Karpas-422 (cell line): ENCODE measurements at places on chromosomes 12 and 14. TPM values are rescaled to one million over a fixed set of nuclear protein-coding genes. Genes with fewer than 3 reads are reported as not detected.

DNA sequence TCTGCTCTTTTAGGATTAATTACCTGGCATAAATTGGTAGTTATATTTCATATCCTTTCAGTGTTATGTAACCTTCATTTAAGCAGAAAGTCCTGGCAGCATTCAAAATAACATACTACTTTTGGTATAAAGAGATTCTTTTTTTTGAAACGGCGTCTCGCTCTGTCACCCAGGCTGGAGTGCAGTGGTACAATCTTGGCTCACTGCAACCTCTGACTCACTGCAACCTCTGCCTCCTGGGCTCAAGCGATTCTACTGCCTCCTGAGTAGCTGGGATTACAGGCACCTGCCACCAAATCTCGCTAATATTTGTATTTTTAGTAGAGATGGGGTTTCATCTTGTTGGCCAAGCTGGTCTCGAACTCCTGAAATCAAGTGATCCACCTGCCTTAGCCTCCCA is 9.2 kb downstream of the KTN1 start:
- H3K27ac ChIP-seq: no peak overlapping the region
- no peak overlapping the region for H3K4me3 ChIP-seq
- H3K4me1 ChIP-seq: peaks cover 60% of the 10 kb centered on the region
- H3K36me3 ChIP-seq: peaks cover 13% of the 10 kb centered on the region; the same call in 1 of the 2 replicates

DNA sequence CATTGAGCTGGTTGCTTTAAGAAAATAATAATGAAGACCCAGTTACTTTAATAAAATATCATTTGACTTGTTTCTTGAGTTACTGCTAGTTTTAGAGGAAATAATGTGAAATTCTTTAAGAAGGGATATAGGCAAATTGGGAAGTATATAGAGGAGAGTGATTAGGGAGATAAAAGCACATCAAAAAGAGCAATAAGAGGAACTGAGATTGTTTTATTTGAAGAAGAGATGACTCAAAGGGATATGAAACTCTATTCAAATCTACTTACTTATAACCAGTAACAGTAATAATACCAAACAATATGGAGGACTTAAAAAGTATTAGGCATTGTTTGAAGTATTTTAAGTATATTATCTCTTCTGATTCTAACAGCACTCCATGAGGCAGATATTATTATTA is 37.1 kb downstream of the LRRK2 start:
- no peak overlapping the region for H3K4me3 ChIP-seq
- DNase-seq: peak; percentile 64
- no peaks in the 10 kb centered on the region for H3K27me3 ChIP-seq
- H3K27ac ChIP-seq: no peak overlapping the region
- H3K36me3 ChIP-seq: no peaks in the 10 kb centered on the region
- peaks cover 14% of the 10 kb centered on the region for H3K4me1 ChIP-seq

DNA sequence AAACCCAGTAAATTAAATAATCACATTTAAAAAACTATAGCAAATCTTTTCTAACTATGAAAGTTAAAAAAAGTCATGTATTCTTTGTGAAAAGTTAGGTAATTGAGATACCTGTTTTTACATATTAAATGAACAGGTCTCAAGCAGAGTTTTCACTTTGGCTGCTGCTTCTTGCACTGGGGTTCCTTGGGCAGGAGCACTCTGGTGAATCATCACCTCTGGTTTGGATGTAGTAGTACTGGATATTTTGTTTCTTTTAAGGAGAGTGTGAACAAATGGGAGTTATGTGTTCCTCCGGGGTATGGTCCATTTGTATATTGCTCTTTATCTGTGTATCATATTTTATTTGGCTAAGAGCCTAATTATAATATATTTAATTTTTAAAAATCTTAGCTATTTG is 82.7 kb downstream of the FUT8 start:
- no peak overlapping the region for H3K27ac ChIP-seq
- DNase-seq: no peak
- no peaks in the 10 kb centered on the region for H3K27me3 ChIP-seq
- peaks cover 17% of the 10 kb centered on the region for H3K4me1 ChIP-seq
- H3K36me3 ChIP-seq: no peaks in the 10 kb centered on the region
- H3K4me3 ChIP-seq: no peak overlapping the region

DNA sequence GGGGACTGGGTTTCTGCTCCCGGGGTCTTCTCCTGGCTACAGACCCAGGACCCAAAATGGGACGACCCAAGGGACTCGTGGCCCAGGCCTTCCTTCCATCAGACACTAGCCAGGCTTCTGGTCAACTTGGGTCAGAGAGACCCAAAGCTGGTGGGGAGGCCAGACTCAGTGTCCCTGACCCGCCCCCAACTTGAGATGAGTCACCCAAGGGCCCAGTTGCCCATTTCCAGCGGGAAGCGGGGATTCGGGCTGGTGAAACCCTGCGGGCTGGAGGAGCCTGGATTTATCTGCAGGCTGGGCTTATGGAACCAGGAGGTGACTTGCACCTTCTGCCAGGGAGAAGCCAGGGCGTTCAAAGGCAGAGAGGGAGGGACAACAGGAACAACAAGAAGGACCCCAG is 81.5 kb downstream of the RFLNA start:
- H3K27ac ChIP-seq: no peak overlapping the region
- H3K36me3 ChIP-seq: peaks cover 10% of the 10 kb centered on the region
- DNase-seq: no peak
- no peaks in the 10 kb centered on the region for H3K4me1 ChIP-seq
- no peak overlapping the region for H3K4me3 ChIP-seq
- H3K27me3 ChIP-seq: no peaks in the 10 kb centered on the region

GRCh38 chr12:45695035-45695434 is 34.5 kb upstream of the ARID2 start:
- H3K27me3 ChIP-seq: no peaks in the 10 kb centered on the region
- H3K4me1 ChIP-seq: no peaks in the 10 kb centered on the region
- H3K27ac ChIP-seq: no peak overlapping the region
- DNase-seq: no peak

Gene ACTR6
- 13.9 and 38.8 TPM in 2 replicates for total RNA-seq

Gene AKAP3
- total RNA-seq: 0.56 and 0.69 TPM in 2 replicates

Gene CFAP251
- total RNA-seq: 17.9 and 30.3 TPM in 2 replicates

Gene SERPINA12
- not detected in 2 replicates for total RNA-seq

Gene CLEC2A
- total RNA-seq: not detected in 2 replicates
